Foreskin keratinocyte (primary cell): ENCODE measurements at places on chromosomes 16 and 17. TPM values are rescaled to one million over a fixed set of nuclear protein-coding genes. Genes with fewer than 3 reads are reported as not detected.

- DNase-seq: no peak
Observed at GRCh38 chr17:7144213-7144612, 29.6 kb upstream of the ASGR2 start.

DNA sequence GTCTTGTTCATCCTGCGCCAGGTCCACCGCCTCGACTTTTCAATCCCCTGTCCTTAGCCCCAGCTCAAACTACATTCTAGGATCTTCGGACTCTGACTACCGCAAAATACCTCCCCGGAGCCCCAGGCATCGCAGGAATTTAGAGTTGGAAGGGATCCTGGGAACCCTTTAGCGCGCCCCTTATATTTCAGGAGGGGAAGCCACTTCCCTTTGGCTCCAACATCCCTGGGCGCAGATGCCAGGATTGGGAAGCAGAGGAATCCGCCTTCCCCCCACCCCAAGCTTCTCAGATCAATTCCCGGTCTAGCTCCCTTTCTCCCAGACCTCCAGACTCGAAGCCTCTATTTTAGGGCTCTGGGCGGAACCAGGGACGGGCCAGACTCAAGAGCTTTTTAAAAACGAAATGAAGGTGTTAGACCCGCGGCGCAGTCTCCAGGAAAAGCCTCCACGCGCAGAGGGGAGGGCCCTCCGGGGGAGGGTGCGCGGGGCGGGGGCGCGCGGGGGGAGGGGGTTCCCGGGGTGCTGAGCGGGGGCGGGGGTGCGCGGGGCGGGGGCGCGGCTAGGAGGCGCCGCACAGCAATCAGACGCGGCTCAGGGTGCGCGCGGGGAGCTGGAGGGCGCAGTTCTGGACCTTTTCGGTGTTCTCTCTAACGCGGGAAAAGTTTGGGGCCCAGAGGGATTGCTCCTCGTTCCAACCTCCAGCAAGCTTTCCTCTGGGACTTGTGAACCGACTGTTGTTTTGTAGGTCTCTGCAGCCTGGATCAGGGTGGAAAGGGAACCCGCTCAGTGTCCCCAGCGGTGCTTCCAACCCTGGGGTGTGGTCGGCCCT, 1.6 kb downstream of the AHSP start:
- no peak for DNase-seq

DNA sequence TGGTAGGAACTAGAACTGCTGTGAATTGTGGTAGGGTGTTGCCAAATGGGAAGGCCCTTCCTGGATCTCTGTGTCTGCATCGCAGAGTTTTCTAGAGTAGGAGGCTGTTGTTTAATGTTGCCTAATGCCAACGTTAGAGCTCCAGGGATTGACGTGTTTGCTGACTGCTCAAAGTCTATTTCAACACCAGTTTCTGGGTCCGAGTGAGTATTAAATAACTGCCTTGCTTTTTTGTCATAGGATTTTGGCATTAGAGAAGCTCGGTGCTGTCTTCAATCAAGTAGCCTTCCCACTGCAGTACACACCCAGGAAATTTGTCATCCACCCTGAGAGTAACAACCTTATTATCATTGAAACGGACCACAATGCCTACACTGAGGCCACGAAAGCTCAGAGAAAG, 40.0 kb downstream of the SF3B3 start:
- no peak for DNase-seq

DNA sequence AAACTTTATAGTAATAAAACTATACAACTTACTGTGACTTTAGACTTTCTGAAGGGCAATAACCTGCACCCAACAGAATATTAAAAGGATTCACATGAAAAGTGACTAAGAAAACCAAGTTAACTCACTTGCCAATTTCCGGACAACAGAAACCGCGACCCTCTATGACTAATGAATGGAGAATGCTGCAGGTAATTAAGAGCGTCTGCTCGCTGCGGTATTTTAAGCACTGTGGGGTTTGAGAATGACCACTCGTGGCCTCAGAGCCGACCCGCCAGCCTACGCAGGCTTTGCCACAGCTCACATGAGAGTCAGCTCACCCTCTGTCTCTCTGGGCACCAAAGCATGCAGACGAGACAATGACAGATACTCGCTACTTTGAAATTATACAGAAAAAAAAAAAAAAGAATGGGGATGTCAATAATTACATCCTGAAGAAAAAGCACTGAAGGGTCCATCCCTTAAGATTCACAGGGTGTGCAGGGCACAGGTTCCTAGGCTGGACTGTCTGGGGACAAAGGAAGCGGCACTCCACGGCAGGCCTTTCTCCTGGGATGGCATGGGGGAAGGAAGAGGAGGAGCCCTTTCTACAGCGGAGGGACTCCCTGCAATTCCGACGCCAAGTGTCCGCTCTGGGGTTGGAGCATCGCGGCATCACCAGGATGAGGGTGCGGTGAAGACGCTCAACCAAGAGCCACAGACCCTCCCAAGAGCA, 35.0 kb downstream of the ZCCHC14 start:
- peak; percentile 94 for DNase-seq

Gene DVL2
- polyA plus RNA-seq: 28.0 and 31.2 TPM in 2 replicates

Gene CD300LB
- polyA plus RNA-seq: not detected in 2 replicates
